ENCODE measurements at places on chromosomes 6 and 20.

GRCh38 chr20:35027301-35027700 lies 65.3 kb downstream of the TRPC4AP start:
- DNase-seq, result no peak

- no peak for DNase-seq
Observed at GRCh38 chr6:33802186-33802958, 1.4 kb downstream of the MLN start.

- DNase-seq, result no peak
Observed at GRCh38 chr20:20084296-20084752, 32.0 kb downstream of the CFAP61 start.

DNA sequence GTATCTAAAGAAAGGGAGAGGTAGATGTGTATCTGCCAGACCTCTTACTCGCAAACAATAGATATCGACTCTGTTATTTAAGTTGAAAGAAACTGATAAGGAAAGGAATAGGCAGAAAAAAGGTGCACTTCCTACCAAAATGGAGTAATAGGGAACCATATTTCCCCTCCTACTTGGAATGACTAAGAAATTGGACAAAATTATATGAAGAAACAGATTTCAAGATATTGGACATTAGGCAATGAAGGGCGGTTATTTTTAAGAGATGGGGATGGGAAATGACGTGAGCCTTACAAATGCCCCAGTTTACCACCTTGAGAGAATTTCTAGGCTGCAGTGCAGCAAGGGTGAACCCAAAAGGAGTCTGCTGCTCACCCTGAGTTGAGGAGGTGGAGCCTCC lies 108.9 kb downstream of the ADTRP start:
- no peak for DNase-seq

- no peak for DNase-seq
Observed at GRCh38 chr6:155143029-155143577, 120.7 kb upstream of the CLDN20 start.

GRCh38 chr6:163731215-163732013 lies 316.9 kb downstream of the QKI start:
- no peak for DNase-seq

- DNase-seq, result peak; percentile 38
Observed at GRCh38 chr6:136723780-136724179, 68.5 kb downstream of the MAP3K5 start.

DNA sequence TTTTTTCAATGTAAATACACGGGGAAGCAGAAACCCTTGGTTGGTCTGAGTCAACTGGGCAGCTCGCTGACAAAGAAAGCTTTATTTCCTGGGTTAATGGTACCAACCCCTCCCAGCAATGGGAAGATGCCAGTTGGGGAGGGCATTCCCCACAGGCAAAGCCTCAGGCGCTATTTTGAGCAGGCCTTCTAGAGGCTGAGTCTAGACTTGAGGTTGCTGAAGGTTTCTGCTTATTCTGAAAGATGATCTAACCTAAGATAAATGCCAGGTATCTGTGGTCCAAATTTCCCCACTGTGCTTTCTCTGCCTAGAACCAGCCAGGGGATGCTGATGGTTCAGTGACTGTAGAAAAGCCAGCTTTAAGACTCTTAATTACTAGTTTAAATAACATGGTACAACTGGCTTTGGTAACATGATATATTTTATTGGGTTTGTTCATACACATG lies 172.5 kb upstream of the JARID2 start:
- DNase-seq, result peak; percentile 86

GRCh38 chr6:154289818-154290508 lies 66.6 kb downstream of the IPCEF1 start:
- DNase-seq, result no peak

GRCh38 chr20:63497946-63498935 lies 642 bp downstream of the EEF1A2 start:
- DNase-seq, result peak; percentile 94

DNA sequence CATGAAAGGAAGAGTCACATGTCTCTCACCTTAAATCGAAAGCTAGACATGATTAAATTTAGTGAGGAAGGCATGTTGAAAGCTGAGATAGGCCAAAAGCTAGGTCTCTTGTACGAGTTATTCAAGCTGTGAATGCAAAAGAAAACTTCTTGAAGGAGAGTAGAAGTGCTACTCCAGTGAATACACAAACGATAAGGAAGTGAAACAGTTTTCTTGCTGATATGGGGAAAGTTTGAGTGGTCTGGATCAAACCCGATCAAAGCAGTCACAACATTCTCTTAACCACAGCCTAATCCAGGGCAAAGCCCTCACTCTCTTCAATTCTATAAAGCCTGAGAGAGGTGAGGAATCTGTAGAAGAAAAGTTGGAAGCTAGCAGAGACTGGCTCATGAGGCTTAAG lies 1.9 kb upstream of the TPD52L1 start:
- DNase-seq, result no peak

- DNase-seq, result no peak
Observed at GRCh38 chr6:85468326-85468725, 18.4 kb downstream of the NT5E start.

DNA sequence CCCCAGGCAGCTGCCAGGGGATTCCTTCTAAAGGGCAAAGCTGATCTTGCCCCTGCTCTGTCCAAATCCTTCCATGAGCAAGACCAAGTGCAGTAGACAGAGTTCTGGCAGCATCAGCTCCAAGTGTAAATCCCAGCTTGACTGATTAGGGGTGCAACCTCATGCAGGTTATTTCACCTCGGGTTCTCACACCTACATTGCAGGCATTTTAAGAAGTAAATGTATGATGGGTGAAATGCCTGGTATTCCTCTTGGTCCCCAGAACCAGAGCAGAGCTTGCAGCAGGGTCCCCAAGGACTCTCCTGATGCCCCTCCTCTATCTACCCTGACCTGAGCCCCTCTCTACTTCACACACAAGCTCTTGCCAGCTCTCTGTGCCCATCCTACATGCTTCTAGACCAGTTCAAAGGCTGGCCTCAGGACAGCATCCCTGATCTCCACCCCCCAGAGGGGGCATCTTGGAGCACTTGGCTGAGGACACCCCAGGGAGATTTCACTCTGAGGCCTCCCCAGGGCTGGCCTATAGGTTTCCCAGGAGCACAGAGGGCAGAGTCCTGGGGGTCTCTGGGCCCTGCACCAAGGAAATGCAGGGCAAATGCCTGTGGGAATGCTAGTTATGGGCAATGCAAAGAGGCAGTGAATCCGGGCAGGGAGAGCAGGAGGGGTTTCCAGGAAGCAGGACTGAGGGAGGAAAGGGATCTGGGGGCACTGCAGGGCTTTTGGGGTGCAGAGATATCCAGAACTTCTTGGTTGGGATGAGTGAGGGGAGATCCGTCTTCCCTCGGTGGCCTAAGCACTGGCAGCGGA lies 1.0 kb downstream of the LZTS3 start:
- DNase-seq, result no peak

DNA sequence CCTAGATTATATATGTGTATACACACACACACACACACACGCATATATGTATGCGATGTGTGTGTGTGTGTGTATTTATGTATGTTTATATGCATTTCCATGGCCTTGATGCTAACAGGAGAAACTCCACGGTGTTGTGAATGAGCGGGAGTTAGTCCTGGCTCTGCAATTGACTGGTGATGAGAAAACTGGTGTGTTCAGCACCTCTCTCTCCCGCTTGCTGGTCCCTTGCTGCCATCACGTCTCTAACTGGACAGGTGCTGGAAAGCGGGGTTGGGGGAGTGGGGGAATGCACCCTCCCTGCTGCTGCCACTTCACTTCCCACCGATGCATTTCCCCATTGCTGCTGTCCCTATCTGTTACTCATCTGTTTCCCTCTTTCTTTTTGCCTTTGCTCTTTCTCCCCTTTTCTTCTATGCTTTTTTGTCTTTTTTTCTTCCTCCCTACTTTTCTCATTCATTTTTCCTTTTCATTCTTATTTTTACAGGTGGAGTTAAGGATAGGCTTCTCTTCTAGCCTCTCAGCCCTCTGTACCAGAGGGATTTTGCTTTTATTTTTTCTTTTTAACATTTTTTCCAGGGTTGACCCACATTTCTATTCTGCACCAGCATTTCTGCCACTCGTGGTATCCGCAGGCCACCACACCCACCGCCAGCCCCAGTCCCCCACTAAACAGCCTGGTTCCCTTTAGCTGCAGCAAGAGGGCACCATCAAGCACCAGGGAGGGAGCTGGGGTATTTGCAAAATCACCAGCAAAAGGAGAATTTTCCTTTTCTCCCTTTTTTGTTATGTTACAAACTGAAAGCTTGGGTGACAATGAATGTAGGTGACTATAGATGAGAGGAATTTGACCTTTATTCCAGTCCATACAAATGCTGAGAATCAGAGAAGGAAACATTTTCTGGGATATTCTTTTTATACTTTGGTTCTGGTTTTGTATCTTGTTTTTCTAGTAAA lies 115.6 kb downstream of the TCP11 start:
- peak; percentile 16 for DNase-seq

GRCh38 chr20:55488593-55488992 lies 516.7 kb downstream of the CBLN4 start:
- peak; percentile 33 for DNase-seq

DNA sequence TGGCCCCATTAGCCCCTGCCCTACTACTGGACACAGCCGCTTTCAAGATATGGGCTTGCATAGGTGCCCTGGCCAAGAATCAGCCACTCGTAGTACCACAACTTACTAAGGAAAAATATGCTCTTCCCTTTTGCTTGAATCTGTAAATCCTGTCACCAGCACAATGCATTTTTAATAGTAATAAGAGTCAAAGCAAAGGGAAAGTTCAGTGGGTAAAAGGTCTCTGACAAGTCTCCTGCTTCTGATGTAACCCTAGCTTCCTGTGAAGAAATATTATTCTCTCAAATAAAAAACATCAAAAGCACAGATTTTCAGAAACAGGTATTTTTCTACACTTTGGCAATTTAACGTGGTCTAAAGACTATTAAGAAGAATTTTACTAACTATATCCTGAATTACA lies 373.8 kb downstream of the GJA1 start:
- no peak for DNase-seq

- DNase-seq, result no peak
Observed at GRCh38 chr6:75135450-75135849, 70.4 kb downstream of the COL12A1 start.

DNA sequence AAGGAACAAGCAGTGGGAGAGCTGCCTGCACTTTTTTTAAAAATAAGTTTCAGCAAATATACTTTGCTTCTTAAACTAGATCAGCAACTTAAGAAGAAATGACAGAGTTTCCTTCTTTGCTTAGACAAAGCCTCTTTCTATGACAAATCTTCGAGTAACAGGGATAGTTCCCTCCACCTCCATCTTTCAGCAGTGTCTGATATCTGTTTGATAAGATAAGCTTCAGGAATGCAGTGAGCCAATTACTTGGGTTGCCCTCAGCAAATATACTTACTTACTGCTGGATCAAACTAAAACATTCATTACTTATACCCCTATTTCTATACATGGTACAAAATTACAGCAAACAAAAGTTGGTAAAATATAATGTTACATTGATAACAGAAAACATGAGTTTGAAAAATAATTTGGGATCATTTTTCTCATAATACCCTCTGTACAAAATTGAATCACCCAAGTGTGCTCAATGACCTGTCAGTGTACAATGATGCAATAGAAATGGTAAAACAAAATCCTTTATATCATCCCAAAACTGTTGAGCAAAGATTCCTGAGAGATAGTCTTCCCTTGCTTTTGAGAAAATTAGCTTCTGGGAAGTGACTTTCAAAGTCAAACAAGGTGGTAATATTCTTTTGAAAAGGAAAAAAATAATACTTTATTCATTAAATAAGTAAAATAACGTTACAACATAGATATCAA lies 24.5 kb downstream of the FRK start:
- no peak for DNase-seq

DNA sequence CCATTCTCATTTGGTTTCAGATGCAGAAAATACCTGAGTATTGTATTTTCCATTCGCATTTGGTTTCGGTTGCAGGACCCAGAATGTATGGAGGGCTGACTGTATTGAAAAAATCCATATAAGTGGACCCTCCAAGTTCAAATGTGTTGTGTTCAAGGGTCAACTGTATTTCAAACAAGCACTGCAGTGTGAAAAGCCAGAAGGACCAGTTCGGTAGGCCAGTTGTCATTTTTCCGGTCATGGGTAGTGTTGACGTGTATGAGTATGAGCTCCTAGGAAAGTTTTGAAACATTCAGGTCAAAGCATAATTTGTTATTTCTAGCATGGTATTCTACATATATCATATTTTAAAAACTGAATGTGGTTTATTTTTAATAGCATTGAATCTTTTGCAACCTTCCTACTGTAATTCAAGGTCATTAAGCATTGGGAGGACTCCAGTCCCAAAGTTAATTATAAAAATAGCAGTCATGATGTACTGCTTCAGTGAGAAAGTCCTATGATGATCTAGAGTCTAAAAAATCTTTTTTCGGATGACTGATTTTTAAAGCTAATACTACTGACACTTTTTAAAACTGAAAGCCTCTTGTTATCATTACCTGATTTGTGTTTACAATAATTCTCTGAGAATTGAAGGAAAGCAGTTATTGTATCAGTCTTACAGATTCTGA lies 18.9 kb downstream of the NHSL1 start:
- DNase-seq, result no peak

GRCh38 chr6:133756078-133756695 lies 132.7 kb upstream of the TCF21 start:
- no peak for DNase-seq

GRCh38 chr6:50936277-50936681 lies 117.6 kb downstream of the TFAP2B start:
- no peak for DNase-seq

DNA sequence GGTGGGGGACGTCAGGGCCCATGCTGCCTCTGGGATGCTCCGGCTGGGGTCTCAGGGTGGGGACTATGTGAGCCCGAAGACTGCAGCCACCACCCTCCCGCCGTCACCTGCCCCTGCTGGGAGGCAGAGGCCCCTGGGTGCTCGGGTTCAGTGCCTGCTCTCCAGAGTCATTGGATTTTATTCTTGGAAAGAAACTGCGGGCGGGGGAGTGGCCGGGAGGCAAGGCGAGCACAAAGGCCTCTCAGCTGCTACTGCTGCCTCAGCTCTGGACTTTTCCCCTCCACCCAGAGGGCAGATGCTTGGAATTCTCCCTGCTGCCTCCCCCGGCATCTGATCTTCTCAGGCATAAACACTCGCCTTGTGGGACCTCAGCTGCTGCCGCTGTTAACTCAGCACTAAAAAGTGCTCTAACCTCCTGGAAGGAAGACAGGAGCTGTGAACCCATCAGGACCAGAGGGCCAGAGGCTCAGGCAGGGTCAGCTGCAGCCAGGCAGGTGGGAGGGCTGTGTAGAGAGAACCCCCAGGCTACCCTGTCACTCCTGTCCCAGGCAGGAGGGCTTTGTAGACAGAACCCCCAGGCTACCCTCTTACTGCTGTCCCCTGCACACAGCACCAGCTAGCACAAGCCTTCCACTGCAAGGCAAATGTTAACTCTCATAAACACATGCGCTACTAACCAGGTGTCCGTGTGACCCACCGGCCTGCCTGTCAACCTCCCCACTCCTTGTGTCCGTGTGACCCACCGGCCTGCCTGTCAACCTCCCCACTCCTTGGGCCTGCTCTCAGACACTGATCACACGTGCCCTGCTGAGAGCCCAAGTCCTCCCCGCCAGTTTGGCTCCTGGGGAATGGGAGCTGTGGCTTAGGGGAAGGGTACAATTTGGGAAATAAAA lies 9.4 kb upstream of the FRMD1 start:
- DNase-seq, result peak; percentile 30

GRCh38 chr6:85408039-85408438 lies 41.8 kb upstream of the NT5E start:
- no peak for DNase-seq

- DNase-seq, result peak; percentile 81
Observed at GRCh38 chr6:37051138-37052026, 45.9 kb downstream of the FGD2 start.

GRCh38 chr6:144334150-144334708 lies 49.1 kb downstream of the UTRN start:
- DNase-seq, result no peak

Data from urothelium cell line (cell line).